ENCODE measurements at places on chromosomes 12 and 14. TPM values are rescaled to one million over a fixed set of nuclear protein-coding genes. Genes with fewer than 3 reads are reported as not detected.

DNA sequence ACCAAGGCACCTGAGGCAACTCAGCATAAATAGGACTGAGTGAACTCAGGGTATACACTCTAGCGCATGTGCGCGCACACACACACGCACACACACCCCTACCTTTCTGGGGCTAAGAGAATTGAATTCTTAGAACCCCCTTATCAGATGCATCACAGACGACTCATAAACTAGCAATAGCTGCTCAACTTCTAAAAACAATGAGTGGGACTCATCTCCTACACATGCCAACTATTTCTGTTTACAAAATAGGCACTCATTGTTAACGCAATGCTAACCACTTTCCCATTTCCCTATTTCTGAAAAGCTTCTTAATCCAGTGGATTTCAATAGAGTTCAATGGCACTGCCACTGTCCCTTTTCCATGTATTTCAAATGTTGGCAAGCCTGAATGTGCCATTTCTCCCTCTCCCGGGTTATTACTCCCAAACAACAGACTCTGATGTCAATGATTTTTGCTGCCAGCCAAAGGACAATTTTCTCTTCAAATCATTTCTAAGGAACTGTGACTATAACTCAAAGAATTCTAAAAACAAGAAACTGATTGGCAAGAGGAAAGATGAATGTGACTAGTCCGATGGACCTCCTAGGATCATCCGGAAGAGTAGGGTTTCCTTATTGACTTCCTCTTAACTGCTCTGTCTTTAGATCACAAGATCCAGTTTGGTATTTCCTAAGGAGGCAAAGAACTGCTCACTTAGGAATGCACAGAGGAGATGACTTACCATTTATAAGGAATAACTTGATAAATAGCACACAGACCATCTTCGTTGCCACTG is 48.8 kb downstream of the SLC38A1 start:
- peak; percentile 92 for DNase-seq

Gene TAS2R9
- not detected for total RNA-seq

DNA sequence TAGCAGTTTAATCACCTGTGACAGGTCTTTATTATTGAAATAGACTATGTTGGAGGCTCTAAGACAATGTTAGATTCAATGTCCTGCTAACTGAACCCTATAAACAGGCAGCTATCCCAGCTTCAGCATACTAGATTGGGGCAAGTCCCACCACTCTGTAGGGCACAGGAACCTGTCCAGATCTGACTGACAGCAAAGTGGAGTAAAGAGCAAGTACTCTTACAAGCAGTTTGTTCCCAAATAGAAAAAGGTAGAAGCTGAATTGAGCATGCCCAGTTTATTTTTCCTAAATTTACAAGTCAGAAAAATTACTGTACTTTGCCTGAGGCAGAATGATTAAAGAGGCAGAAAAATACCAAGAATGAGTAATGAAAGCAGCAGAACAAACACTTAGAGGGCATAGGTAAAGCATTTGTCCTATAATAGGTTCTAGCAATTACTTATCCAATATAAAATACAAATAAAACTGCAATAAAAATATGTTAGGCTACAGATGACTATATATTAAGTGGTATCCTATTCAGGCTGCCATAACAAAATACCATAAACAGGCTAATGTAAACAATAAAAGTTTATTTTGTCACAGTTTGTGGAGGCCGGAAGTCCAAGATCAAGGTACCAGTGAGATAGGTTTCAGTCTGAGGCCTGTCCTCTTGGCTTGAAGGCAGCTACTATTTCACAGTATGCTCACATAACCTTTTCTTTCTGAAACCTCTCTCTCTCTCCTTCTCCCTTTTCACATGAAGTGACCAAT is 868.2 kb downstream of the C12orf50 start:
- DNase-seq, result peak; percentile 83

DNA sequence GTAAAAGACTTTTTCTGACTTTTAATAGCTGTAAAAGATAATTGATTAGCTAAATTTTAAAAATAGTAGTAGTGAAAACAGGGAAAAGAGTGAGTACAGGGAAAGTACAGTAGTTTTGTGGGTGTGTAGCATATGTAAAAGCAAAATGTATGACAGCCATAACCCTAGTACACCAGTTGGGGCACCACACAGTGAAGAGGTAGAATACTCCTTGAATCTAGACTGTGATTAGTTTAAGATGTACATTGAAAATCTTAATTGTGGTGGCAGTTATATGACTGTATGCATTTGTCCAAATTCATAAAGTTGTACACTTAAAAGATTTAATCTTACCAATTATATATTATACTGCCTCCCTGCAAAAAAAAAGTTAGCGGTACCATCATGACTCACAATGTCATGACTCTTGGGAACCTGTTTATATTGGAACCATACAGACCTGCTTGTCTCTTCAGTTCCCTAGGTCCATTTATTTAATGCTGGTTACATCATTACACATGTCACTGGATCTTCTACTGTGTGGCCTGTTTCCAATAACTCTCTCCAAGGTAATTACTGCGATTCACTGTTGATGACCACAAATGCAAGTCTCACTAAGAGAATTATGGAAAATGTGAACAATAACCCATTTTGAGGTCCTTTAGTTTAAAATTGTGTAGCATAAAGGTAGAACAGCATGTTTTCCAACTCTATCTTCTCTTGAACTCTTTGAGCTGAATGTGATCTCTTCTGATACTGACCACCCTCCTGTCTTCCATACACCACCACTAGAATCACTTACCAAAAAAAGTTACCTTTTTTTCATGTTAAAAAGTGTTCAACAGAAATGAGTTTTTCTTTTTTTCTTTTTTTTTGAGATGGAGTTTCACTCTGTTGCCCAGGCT is 264.2 kb upstream of the AMIGO2 start:
- no peak for DNase-seq

DNA sequence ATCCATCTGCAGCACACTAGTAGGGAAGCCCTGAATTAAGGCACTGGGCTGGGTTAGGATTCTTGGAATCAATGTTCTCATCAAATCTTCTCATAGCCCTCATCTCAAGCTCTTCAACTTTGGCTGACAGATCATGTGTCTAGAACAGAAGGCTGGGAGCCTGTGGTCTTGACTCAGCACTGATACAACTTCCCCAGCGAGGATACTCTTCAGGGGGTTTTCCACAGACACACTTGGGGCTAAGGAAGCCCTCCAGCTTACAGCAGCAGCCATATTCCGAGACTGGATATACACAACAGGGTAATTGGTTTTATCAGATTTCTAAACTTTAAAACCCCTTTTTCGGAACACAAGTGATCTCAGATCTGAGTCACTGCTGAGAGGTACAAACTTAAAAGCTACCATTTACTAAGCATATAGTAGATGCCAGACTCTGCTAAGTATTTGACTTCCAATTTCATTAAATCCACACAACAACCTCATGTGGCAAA is 3.5 kb downstream of the FMNL3 start:
- DNase-seq, result peak; percentile 38

- peak; percentile 48 for DNase-seq
Observed at GRCh38 chr14:61482348-61483206, 161.2 kb downstream of the PRKCH start.

DNA sequence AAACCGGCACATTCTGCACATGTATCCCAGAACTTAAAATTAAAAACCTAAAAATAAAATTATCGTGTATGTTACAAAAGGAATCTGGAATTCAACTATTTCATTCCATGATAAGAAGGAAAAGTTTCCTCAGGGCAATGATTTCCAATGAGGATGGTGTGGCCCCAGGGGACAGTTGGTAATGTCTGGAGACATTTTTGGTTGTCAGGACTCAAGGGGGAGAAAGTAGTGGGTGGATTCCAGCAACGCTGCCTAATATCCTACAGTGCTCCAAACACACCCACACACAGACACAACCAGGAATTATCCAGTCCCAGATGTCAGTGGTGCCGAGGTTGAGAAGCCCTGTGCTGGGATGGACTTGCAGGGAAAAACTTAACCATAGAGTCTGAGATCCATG is 228.3 kb downstream of the TMEM132D start:
- DNase-seq, result no peak

Gene TEX52
- total RNA-seq, result not detected

GRCh38 chr14:68966872-68967301 is 12.2 kb downstream of the ACTN1 start:
- DNase-seq, result no peak

Gene IFNG-AS1
- total RNA-seq, result not detected

DNA sequence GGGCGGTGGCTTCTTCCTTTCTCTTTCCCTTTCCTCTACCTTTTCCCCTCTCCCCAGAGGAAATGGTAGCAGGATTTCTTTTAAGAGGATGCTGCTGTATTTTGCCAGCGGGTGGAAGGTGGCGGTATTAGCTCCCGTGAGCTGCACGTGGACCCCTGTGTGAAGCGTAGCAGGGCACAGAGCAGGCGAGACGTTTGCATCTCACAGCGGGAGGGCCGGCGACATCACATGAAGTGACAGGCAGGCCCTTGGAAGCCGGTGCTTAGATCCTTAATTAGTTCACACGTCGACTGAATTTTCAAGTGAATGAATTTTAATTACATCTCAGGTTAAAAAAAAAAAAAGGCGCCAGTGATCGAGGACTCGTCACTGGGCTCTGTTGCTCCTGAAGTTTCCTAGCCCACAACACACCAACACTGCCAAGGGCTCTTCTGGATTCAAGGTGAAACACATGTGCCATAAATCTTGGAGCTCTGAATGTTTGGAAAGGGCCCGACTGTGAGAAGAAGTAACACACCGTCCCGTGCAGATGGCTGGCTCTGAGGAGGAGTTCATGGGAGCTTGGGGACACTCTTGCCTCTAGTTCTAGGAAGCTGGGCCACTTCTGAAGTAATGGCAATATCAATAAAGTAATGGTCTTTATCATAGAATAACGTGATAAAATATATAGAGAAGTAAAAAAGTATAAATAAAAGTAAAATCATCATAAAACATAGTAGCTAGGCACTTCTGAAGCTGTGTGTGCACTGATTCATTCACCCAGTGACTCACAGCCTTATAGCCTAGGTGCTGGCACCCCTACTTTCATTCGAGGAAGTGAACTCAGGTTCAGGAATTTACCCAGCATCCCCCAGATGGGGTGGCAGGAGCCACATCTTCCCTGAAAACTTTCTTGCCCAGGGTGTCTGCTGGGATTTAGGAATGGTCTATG is 75.3 kb downstream of the AACS start:
- peak; percentile 92 for DNase-seq

DNA sequence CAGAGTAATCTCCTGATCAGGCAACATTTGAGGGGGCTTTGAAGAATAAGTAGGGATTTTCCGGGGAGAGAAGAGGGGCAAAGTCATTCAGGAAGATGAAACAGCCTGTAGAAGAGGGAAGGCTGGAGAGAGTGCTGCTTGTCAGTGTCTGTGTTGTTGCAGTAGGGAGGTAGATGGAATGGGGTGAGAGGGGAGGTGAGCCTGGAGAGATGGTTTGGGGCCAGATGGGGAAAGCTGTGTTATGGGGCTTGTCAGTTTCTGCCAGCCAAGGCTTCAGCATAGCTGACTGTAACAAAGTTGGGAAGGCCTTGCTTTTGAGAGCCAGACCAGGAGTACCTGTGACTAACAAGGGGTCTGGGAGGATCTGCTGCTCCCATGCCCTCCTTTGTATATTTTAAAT is 18.0 kb downstream of the BICD1 start:
- no peak for DNase-seq

- peak; percentile 63 for DNase-seq
Observed at GRCh38 chr14:73784181-73784987, 67.2 kb upstream of the PTGR2 start.

Gene CDH24
- total RNA-seq, result 2.9 TPM

Gene KRT1
- not detected for total RNA-seq

- DNase-seq, result no peak
Observed at GRCh38 chr14:51006324-51006723, 62.0 kb upstream of the PYGL start.

- DNase-seq, result peak; percentile 75
Observed at GRCh38 chr12:12604740-12605139, 6.9 kb upstream of the CREBL2 start.
